ENCODE measurements at places on chromosomes 3 and 15.
A peak's percentile ranks its signal among the peaks of the same experiment; 100 is the strongest.

GRCh38 chr15:80999623-81000036 lies 1.1 kb upstream of the TLNRD1 start:
- peak; percentile 18 for DNase-seq

DNA sequence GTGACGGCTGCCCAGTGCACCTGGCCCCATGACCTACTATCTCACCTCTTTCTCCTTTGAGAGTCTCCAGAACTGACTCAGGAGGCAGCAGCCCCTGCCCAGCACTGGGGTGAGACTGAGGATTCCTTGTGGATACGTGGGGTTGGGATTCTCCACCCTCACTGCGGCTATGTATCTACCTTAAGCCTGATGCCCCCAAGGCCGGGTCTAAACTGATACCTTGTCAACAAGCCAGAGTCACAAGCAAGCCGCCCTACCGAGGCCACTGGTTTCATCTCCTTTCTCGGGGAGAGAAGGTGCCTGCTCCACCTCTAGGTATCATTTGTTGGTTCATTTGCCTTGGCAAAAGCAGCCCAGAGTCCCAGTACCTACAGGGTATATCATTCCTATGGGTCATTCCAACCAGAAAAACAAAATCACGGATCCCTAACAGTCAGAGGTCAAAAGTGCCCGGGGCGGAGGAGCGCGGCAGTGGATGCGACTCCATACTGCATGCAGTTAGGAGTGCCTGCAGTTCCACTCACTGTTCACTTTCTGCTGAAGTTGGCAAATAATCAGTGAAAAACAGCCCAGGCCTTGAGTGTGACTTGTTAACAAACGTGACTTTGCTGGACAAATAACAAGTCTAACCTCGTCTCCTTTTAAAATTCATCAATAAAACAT lies 47.5 kb downstream of the ABTB1 start:
- DNase-seq: no peak

DNA sequence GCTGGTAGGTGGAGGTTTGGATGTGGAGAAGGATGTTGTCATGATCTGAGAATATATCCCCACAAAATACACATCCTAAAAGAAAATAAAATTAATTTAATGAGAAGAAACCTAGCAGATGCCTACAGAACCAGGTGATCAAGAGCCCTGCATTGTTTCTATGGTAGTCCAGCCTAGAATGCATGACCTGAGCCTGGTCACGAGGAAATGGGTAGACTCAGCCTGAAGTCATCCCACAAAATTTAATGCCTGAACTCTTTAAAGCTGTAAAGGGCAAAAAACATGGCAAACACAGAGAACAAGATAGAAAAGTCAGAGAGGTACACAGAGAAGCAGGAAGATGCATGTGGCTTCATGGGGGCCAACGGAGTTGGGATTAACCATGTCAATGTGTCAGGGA lies 36.0 kb downstream of the LDHAL6B start:
- no peak for DNase-seq

DNA sequence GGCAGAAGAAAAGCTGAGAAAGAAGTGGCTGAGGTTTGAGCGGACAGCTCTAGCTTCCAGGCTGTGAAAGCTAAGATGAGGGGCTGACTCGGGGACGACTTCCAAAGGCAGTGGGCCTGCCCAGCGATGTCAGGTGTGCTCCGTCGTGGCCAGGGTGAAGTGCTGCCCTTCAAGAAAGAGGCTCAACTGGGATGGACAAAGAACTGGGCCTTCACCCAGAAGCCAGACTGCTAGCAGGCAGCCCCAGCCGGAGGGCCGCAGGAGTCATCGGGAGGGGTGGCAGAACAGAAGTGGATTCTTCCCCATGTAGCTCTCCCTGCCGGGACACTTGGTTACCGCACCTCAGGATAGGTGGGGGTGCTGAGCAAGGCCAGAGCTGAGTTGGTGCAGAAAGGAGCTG lies 13.1 kb upstream of the SEC13 start:
- no peak for DNase-seq

Data from stimulated activated naive CD4-positive, alpha-beta T cell (primary cell).